HEK293T (cell line): ENCODE measurements at places on chromosomes 11 and 22.

DNA sequence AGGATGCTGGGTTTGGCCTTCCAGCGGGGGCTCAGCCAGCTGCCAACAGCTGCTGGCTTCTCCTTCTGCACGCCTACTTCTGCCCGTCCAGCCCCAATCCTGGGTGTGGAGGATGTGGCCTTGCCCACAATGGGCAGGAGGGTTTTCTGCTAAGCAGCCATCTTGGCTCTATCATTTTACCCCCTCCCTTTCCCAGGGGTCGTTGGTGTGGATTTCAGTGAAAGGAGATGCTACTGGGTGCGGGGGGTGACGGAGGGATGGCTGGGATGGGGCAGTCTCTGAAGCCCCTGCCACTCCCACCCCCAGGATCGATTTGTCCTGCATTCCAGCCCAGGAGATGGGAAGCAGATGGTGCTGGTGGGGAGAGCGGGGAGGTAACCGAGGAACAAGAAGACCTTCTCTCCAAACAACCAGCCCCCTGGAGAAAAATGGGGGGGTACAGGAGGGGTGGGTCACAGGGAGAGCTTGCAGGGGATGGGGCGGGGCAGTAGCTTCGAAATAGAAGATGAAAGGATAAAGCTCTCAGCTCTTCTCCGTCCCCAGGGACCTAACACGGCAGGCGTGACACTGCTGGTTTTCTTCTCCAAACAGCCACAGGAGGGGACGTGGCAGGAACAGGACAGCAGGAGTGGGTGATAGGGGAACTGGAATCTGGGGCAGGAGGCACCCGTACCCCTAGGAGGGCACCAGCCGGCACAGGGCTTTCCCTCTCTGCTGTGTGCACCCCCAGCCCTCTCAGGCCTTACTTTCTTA, 68.9 kb downstream of the NECTIN1 start:
- DNase-seq: no peak

DNA sequence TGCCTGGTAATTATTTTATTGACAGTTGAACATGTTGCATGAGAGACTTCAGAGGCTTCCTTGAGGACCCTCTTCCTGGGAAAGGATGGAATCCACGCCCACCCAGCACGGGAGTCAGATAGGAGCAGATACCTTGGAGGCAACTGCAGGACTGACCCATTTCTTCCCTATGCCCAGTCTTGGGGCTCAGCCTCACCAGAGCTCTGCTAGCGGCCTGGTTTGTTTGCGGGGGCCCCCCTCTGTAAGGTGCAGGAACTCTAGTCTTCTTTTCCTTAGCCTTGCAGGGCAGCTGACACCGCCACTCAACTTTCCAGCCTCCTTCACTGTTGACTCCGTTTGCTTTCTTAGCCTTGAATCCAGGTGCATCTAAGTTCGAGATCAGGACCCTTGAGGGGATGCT, 1032.8 kb downstream of the BRD1 start:
- DNase-seq: no peak

DNA sequence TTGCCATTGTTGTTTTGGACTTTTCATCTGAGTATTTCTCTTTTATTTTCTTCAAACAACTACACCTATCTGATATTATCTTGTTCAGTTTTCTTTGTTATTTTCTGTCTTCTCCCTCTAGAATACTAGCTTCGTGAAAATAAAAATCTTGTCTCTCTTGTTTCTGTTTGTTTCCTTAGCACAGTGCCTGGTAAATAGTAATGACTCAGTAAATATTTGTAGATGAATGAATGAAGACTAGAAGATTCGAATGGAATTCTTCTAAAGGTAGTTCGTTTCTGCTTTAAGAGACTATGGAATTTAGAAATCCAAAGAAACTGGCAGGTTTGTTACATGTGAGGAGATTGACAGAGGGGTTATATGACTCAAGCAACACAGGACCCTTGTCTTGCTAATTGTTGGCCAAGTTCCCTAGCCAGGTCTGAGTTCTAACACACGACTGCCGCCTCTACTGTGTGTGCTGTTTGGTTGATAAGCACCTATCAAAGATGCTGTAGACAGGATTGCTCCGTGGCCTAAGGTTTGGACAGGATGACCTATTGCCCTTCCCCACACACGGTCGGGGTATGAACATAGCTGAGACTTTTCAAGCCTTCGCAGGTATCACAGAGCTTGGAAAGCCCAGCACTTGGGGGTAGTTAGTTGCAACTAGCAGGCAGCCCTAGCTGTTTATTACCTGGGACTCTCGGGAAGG, 831 bp upstream of the TMEM135 start:
- DNase-seq: no peak

GRCh38 chr11:61950035-61950547, at the start of gene BEST1:
BEST1 (plus strand) TSS chr11:61950351; CDS start chr11:61951807, 1,456 bp downstream.
- no peak for DNase-seq

DNA sequence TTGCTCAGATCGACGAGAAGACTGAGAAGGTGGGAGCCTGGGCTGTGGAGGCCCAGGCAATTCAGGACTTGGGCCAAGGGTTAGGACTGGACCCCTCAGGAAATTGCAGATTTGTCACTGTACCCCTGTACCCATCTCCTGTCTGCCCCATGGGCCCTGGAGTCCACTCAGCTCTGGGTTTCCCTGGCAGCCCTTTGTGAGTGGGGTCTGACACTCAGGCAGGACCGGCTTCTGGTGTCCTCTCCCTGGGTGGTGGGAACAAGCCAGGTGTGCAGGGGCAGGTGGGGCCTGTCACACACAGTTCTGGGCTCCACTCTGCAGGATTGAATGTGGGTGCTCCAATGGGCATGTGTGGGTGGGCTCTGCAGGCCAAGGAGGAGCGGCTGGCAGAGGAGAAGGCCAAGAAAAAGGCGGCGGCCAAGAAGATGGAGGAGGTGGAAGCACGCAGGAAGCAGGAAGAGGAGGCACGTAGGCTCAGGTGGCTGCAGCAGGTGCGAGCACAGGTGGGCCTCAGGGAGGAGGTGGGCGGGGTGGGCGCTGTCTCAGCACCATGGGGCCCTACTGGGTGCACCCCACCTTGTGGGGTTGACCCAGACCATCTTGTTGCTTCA, 21.6 kb downstream of the INCENP start:
- no peak for DNase-seq

- no peak for DNase-seq
These were observed 604.0 kb upstream of the ANO3 start for GRCh38 chr11:25727944-25728343.

GRCh38 chr11:13602844-13603243, 65.6 kb upstream of the FAR1 start:
- DNase-seq: no peak

DNA sequence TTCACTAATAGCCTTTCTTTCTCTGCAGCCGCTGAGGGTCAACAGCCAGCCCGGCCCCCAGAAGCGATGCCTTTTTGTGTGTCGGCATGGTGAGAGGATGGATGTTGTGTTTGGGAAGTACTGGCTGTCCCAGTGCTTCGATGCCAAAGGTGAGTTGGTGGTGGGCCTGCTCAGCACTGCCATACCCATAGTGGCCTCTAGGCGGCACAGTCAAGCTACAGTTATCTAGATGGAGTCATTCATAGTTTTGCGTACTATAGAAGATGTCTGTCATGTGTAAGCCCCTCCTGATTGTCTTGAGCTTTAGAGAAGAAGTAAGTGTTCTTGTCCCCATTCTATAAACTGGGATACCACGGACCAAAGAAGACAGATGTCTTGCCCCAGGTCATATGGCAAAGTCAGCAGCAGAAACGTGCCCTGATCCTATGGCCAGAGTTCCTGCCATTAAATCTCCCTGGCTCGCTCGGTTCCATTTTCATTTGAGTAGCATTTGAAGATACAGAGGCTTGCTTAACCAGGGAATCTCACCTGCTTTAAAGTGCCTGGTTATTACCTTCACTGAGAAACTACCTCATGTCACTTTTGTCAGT, 42.1 kb upstream of the CRTAM start:
- peak; percentile 73 for DNase-seq

GRCh38 chr22:37442135-37442534, 14.9 kb upstream of the ELFN2 start:
- DNase-seq: no peak

DNA sequence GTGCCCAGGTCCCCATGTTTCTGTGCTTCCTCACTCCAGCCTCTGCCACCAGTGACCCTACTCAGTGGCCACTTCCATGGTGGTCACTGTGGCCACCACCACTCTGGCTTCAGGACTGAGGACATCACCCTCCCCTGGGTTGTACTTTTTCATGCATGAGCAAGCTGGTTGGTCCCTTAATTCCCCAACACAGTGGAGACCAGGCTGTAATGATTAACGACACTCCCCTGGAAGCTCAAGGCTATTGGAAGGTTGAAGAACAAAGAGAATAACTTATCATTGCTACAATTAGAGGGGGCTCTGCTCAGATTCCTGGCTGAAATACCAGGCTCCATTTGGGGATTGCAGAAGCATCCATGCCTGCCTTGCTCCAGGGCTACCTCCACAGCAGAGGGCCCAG, 10.5 kb downstream of the PLAAT4 start:
- DNase-seq: no peak

DNA sequence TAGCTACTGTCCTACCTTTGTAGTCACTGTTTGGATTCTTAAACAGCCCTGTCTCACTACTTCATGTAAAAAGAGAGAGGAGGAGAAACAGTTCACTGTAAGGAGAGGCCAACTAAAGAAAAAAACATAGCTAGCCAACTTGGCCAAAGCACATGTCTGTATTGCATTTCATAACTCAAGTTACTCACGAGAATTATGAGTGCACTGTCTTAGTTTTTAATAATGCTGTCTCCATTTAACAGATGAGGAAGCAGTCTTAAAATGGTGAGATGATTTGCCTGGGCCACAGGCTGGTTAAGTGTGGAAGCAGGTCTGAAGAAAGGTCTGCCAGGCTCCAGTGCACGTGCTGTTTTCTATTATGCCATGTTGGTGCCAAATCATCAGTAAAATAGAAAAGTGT, 104.5 kb downstream of the UVRAG start:
- DNase-seq: no peak

GRCh38 chr22:44738347-44738715, 14.0 kb upstream of the ARHGAP8 start:
- no peak for DNase-seq

GRCh38 chr11:102950622-102951081, 4.9 kb downstream of the MMP13 start:
- no peak for DNase-seq

DNA sequence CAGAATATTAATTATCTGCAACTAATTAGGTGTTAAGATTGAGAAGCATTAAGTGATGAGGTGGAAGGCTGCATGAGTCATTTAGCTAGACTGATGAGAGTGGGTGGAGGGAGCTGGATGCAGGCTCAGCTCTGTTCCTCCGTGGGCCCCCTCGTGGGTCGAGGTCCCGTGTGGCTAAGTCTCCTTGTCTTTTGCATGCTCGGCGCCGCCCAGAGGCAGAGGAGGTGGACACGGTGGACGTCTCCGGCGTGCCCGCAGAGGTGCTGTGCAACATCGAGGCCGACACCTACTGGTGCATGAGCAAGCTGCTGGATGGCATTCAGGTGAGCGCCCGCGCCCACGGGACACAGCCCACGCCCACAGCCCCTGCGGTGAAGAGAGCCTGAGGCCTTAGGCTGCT, 211.6 kb downstream of the TBC1D22A start:
- DNase-seq: no peak

GRCh38 chr11:16160146-16160545, 196.2 kb downstream of the SOX6 start:
- peak; percentile 22 for DNase-seq

- DNase-seq: no peak
These were observed 1.8 kb downstream of the TLCD5 start for GRCh38 chr11:120326845-120327281.
